ENCODE measurements at places on chromosomes 1 and 21.

- DNase-seq, result no peak
- no peaks in the 10 kb centered on the region for H3K27me3 ChIP-seq
These were observed 24.7 kb downstream of the MEF2D start for GRCh38 chr1:156475568-156476500.

- peaks cover 31% of the 10 kb centered on the region for H3K36me3 ChIP-seq
- peak; percentile 60 for DNase-seq
- H3K27ac ChIP-seq, result peak within 1 kb of the TSS; percentile 95
- no peaks in the 10 kb centered on the region for H3K27me3 ChIP-seq
These were observed at the start of gene CSF1 for GRCh38 chr1:109910123-109910962. Gene CSF1, plus strand, starts transcription at chr1:109910849. Its CDS starts 175 bp downstream, at chr1:109911024.

GRCh38 chr1:181482521-181483284 is 614 bp upstream of the CACNA1E start:
- H3K4me3 ChIP-seq, result peak overlapping the region; percentile 69
- H3K36me3 ChIP-seq, result no peaks in the 10 kb centered on the region
- peaks cover 66% of the 10 kb centered on the region for H3K27me3 ChIP-seq
- DNase-seq, result peak; percentile 8
- H3K4me1 ChIP-seq, result peaks cover 11% of the 10 kb centered on the region
- no peak overlapping the region for H3K27ac ChIP-seq

GRCh38 chr1:7127322-7128075 is 342.2 kb downstream of the CAMTA1 start:
- H3K4me3 ChIP-seq, result no peak overlapping the region
- no peak for DNase-seq
- H3K27me3 ChIP-seq, result peaks cover 6% of the 10 kb centered on the region
- H3K4me1 ChIP-seq, result no peaks in the 10 kb centered on the region

GRCh38 chr1:160711276-160711601 is 383 bp downstream of the CD48 start:
- H3K27ac ChIP-seq, result no peak overlapping the region
- no peak overlapping the region for H3K4me3 ChIP-seq
- H3K4me1 ChIP-seq, result peaks cover 21% of the 10 kb centered on the region
- H3K27me3 ChIP-seq, result no peaks in the 10 kb centered on the region

DNA sequence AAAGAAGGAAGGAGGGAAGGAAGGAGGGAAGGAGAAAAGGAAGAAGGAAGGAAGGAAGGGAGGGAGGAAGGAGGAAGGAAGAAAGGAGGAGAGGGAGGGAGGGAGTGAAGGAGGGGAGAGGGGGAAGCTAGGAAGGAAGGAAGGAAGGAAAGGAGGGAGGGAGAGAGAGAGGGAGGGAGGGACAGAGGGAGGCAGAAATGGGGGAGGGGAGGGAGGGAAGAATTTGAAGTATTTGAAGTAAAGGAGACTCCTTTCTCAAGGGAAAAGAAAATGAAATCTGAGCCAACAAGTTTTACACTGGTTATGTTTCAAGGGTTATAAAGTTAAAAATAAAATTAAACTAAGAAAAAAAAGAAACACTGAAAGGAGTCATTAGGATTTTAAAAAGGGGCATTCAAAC is 431.4 kb downstream of the BRINP3 start:
- no peak overlapping the region for H3K27ac ChIP-seq
- H3K27me3 ChIP-seq, result no peaks in the 10 kb centered on the region
- DNase-seq, result no peak
- H3K4me1 ChIP-seq, result no peaks in the 10 kb centered on the region

GRCh38 chr1:182207300-182207699 is 145.8 kb upstream of the ZNF648 start:
- H3K27me3 ChIP-seq, result peaks cover 11% of the 10 kb centered on the region
- DNase-seq, result no peak
- peaks cover 4% of the 10 kb centered on the region for H3K36me3 ChIP-seq
- no peak overlapping the region for H3K4me3 ChIP-seq

DNA sequence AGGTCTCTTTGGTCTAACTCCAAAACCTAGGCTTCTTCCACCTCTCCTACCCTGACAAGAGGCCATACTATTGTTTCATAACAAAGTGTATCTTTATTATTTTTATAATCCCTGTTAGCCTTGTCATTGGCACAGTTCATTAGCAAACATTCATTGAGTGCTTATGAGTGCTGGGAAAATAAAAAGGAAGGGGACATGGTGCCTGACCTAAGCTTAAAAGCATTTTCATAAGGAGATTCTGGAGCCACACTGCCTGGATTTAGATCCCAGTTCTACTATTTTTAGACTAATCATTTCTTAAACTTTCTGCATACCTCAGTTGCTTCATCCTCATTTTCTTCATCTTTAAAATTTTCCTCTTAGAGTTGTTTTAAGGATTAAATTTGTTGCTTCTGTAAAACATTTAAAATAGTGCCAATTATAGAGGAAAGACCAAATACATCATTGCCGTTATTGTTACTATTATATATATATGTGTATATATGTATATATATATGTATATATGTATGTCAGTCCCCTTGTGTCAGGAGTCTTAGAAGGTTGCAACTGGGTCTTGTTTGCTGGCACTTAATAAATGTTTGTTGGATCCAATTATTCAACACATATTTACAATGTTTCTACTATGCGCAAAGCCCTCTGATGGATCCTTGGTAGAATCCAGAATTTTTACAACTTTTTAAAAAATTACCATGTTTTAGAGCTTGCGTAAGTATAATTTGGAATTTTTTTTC is 250.9 kb upstream of the SGIP1 start:
- no peak for DNase-seq
- peaks cover 2% of the 10 kb centered on the region for H3K36me3 ChIP-seq
- H3K27me3 ChIP-seq, result no peaks in the 10 kb centered on the region
- H3K27ac ChIP-seq, result peak overlapping the region; percentile 90

- H3K4me3 ChIP-seq, result no peak overlapping the region
- H3K36me3 ChIP-seq, result peaks cover 5% of the 10 kb centered on the region
- H3K4me1 ChIP-seq, result peaks cover 4% of the 10 kb centered on the region
- no peak overlapping the region for H3K27ac ChIP-seq
These were observed 63.3 kb downstream of the FGGY start for GRCh38 chr1:59360170-59360569.
